NCI-H345 (cell line): ENCODE measurements at places on chromosomes 2 and 18.

DNA sequence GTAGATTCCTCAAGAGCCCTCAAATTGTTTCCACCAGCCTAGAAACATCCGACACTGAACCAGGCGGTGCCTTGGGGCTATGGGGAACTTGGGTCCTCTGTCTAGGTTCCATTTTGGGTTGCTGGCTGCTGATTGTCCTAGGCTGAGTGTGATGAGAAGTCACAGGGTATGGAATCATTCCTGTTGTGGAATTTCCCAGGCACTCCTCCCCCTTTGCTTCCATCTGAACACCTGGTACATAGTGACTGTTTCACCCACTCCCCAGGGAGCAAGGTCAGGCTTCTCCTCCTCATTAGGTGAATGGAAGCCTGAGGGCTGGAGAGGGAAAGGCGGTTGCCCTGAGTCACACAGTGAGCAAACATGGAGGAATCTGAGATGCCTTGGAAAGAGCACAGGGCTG, 4.5 kb downstream of the KIF3C start:
- DNase-seq: no peak

GRCh38 chr18:76064998-76065397, 430.0 kb downstream of the ZNF516 start:
- peak; percentile 6 for DNase-seq

- DNase-seq: no peak
These were observed 157.8 kb downstream of the GALNT13 start for GRCh38 chr2:154029504-154029903.

DNA sequence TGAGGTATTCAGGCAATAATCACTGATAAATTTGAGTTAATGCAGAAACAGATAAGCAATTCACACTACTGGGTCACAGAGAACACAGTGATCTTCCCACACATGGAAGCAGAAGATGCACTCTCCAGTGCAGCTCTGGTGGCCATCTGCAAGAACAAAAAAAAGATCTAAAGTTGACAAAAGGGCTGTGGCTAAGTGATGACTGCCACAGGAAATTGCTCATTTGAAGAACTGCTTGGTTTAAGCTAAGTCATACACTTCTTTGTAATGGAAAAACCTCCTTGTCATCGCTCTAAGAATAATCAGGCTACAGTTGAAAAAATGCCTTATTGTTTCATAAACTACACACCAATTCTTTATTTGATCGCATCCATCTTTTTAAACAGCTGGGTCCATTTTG, 115.1 kb downstream of the DTNB start:
- no peak for DNase-seq
